Mesenteric fat pad (tissue), 1 donor: ENCODE measurements at places on chromosomes 5 and 9. TPM values are rescaled to one million over a fixed set of nuclear protein-coding genes. Genes with fewer than 3 reads are reported as not detected.

DNA sequence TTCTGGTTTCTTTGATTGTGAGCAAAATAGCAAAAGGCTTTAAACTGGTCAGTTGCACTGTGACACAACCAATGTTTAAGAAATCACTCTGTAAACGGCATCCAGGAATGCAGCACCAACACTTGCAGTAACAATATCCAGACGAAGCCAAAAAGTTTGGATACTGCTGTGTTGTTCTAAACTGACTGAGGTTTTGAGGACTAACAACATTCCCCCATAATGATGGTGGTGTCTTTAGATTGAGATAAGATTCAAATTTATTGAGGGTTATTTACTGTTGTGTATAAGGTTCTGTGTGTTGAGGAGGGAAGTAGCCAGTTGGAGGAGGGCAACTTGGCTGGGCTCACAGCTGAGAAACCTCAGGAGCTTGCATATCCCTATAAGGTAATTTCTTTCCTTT lies 353.6 kb downstream of the BNC2 start:
- DNase-seq: no peak

- DNase-seq: no peak
Observed at GRCh38 chr5:96067894-96068614, 106.4 kb upstream of the ELL2 start.

- no peak for DNase-seq
Observed at GRCh38 chr5:36026706-36027465, 35.7 kb upstream of the UGT3A1 start.

DNA sequence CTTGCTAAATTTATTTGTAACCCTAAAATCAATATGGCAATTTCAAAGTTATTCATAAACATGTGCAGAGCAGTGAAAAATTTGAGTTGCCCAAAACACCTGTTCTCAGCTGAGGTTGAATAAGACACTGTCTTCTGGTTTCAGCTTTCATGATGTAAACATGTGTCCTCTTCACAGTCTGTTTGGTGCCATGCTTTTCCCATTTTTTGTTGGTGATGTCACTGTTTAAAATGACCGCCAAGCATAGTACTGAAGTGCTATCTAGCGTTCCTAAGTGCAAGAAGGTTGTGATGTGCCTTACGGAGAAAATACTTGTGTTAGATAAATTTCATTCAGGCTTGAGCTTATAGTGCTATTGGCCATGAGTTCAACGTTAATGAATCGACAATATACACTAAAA lies 580.8 kb downstream of the ACTL7B start:
- DNase-seq: no peak

DNA sequence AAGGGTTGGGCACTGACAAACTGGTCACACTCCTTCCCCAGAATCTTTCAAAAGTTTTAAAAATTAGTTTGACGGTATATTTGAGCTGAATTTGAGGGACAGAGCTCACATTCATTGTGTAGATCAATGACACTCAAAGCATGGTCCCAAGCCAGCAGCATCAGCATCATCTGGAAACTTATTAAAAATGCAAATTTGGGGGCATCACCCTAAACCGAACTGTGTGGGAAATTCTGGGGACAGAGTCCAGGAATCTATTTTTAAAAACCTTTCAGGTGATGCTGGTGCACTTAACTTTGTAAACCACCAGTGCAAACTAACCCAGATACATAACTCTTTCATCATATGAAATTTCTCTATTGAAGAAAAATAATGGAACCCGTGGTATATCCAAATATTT lies 58.1 kb upstream of the MTAP start:
- DNase-seq: no peak

- no peak for DNase-seq
Observed at GRCh38 chr9:85430659-85431338, 311.0 kb downstream of the AGTPBP1 start.

DNA sequence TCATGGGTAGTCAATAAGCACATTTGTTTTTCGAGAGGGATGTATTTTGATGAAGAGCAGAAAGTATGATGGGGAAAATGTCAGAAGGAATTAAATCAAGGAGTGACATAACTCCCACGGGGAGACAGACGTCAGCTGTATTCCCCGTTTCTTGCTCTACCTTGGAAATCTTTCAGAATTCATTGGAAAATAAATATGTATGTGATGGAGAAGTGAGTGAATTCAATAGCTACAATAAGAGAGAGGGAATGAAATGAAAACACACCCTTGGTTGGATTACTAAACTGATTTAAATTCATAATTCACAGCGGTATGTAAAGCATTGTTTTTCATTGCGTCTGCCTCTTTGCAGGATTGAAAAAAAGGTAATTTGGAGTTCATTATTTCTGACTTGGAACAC lies 209.7 kb upstream of the KLF4 start:
- no peak for DNase-seq

CSF1R gene
- total RNA-seq: 58.6 TPM

RANBP17 gene
- total RNA-seq: 5.2 TPM

RGMB gene
- total RNA-seq: 11.3 TPM

FOXE1 gene
- total RNA-seq: not detected
